ENCODE measurements at places on chromosomes 7 and 10.

- no peak for DNase-seq
Observed at GRCh38 chr7:28840592-28840995, 117.5 kb downstream of the TRIL start.

GRCh38 chr7:122628651-122629411 lies 70.1 kb downstream of the RNF133 start:
- DNase-seq: no peak

GRCh38 chr10:60908031-60908430 lies 36.0 kb downstream of the RHOBTB1 start:
- DNase-seq: no peak

- DNase-seq: no peak
Observed at GRCh38 chr10:76301950-76302349, 870.5 kb downstream of the LRMDA start.

- no peak for DNase-seq
Observed at GRCh38 chr7:135188298-135188984, 17.9 kb upstream of the CYREN start.

GRCh38 chr10:78605800-78606350 lies 462.9 kb upstream of the ZMIZ1 start:
- DNase-seq: no peak

DNA sequence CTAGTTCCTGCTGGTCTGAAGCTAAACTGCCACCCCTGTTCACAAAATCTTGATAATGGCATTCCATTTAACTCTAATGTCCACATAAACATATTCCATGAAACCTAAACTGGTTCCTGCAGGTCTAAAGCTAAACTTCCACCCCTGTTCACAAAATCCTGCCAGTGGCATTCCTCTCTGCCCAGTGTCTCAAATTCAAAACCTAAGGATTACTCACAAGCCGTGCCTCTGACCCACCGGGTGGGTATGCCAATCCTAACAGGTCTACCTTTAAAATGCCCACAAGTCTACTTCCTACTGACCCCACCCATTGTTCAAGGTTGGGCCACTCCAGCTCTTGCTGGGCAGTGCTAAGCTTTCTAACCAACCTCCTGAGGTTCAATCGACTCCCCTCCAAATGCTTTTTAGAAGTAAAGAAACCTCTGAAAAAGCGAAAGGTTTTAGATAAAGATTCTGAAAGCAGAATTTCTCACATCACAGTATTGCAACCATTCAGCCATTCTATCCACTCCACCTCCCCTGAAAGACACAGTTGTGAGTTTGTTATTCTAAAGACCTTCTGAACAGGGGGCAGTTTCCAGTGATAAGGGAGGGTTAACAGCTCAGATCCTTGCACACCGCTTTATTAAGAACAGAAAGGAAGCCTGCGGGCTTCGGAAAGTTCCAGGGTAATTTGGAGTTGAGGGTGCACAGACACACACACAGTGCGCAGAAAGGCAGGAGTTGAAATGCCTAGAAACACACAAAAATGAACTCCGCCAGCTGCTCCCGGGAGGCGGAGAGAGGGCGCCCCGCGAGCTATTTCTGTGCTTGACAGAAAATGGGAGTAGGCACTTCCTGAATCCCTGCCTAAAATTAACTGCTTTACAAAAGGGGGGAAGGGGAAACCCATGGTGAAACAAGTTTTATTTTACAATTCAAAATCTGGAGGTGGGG lies 87.7 kb downstream of the TNS3 start:
- no peak for DNase-seq

DNA sequence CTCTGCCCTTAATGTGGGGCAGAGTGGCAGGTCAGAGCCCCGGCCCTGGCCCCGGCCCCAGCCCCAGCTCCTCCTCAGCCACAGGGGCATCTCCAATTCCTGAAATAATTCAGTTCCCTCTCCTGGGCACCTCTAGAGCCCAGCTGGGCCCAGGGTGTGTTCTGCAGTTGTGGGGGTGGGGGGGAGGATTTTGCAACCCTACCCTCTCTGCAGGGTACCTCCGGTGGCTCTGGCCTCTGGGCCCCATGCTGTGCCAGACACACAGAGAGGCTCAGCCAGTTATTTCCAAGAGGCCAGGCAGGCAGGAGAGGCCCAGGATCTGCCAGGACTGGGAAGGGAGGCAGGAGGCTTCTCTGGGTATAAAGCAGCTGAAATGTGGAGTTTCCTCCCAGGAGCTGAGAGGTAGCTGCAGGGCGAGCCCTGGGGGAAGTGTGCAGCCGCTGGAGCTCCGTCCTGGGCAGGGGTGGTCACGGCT lies 47.9 kb downstream of the PWWP2B start:
- no peak for DNase-seq

DNA sequence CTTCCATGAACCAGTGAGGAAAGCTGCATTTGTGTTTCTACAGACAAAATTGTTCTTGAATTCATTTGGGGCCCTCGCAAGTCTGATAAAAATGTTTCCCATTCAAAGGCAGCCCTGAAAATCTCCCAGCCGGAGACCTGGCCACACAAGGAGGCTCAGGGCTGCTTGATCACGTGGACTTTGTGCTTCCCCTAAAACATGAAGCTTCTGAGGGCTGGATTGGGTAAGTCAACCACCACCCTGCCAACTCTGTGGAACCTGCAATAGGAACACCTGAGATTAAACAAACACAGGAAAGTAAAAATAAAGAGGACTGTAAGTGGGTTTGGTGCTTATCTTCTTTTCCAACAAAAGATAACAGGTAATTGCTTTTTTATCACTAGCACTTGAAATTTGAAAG lies 133.8 kb downstream of the C10orf90 start:
- no peak for DNase-seq

GRCh38 chr10:36051500-36051991 lies 409.4 kb upstream of the FZD8 start:
- no peak for DNase-seq

DNA sequence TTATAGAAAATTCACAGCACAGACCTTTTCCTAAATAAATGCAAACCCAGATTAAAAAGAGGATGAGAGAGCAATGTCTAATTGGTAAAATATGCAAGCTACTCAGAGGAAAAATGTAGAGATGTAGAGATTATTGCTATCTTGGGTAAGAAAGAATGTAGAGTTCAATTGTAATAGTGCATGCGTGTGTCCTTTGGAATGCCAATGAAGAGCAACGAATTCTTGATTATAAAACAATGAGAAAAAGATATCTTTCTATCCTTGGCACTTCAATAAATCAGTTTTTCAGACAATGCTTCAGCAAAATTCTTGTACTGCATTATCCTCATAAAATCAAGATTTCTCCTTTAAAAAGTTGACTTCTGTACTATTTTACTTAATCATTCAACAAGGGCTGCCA lies 50.9 kb downstream of the SEMA3D start:
- peak; percentile 56 for DNase-seq
